GM12878 (cell line): ENCODE measurements at places on chromosomes 7 and 10.

DNA sequence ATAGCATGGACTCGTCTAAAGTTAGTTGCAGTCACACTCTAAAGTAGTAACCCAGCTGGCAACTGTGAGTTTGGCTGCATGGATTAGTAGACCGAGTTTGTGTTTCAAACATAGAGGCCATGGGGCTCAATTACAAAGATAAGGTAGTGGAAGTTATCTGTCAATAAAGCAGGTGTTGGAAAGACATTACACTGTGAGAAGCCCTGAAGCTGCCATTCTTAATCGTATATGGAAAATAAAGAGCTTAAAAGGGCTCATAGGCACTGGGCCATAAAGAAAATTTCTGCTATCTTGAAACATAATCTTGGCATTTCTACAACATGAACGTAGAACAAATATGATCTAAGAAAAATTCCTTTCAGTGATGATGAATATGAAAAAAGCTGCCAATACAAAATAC is 837.7 kb downstream of the REEP3 start:
- no peak for DNase-seq

DNA sequence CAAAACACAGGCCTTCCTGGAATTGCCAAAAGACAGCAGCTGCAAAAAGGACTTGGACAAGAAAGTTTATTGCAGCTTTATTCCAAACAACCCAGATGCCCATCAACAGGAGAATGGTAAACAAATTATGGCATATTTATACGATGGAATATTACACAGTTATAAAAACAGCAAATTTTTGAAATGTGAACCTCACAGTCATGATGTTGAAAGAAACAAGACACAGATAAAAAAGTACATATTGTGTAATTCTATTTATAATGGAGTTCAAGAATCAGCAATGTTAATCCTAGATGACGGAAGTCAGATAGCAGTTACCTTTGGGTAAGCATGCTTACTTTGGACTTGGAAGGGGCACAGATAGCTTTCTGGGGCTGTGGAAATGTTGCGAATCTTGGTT is 44.4 kb downstream of the SYPL1 start:
- DNase-seq: no peak

GRCh38 chr10:51394039-51394438 is 305.4 kb downstream of the CSTF2T start:
- no peak for DNase-seq

DNA sequence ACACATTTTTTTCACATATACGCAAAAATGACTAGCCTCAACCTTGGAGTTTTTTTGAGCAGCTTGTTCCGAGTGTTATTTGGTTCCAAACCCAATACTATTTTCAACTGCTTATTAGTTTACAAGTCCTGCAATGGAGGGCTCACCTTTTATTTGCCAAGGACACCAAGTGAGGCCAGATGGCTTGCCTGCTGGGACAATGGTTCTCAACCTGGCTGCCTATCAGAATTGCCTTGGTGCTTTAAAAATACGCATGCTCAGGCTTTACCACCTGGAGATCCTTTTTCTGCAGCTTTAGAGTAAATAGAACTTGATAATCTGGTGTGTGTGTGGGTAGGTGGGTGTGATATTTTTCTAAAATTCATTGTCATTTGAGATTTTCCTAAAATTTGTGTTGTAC is 276.8 kb downstream of the MTERF1 start:
- no peak for DNase-seq

- DNase-seq: no peak
Observed at GRCh38 chr10:43084812-43085211, 7.9 kb downstream of the RET start.

DNA sequence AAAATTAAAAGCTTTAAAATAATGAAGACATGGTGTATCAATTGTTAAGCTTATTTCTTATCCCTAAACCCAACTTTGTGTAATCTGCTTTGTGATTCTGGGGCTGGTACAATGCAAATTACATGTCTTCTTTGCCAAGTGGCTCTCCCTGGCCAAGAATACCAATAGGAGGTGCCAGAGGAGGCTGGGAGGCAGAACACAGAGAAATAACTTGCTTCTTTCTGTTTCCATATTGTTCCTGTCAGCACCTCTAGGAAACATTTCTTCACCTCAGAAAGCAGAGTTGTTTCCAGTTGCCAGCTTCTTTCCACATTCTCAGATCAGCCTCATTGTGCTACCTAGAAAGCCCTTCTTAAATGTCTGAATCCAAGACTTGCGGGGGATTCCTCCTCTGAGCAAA is 174.4 kb downstream of the MDFIC start:
- DNase-seq: no peak

- no peak for DNase-seq
Observed at GRCh38 chr10:34721208-34721840, 93.8 kb downstream of the PARD3 start.

DNA sequence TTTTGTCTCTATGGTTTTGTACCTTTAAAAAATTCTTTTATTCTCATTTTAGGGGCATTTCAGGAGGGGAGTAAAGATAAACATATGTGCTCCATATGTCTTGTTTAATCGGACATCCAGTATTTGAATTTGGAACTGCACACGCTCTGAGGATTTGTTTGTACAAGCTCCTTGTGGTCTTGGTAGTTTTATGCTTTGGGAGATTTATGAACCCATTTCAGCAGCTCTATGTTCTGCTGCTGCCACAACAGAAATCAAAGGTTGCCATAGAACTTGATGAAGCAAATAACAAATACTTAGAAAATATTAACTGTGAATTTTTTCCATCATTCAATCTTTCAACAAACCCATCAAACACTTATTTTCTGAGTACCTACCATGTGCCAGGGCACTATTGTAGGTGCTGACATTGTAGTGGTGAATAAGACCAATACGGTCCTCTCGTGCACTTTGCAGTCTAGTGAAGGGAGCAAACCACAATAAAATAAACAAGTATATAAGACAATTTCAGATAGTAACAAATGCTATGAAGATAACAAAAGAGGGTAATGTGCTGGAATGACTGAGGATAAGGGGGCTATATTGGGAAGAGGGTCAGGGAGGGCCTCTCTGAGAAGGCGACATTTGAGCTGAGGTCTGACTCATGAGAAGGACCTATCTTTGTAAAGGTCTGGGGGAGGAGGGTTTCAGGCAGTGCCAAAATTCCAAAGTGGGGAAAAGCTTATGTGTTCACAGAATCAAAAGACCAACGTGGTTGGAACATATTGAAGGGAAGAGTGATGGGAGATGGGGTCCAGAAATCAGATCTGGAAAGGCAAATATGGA is 30.4 kb downstream of the MYPN start:
- DNase-seq: no peak

DNA sequence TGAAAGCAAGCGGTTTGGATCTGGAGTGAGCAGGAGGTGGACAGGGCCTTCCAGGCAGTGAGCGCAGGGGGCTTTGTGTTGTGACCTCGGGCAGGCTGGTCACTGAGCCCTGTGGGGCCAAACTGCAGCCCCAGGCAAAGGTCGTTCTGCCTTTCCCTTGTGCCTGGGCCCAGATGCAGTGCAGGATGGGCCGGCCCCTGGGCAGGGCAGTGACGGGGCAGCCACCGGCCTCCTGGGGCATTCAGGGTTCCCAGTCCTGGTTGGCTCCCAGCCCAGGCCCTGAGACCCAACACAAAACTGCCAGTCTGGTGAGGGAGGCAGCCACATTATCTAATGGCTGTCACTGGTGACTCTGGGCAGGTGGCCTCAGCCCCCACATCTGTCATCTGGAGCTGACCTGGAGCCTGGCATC is 7.1 kb downstream of the ARPC1B start:
- no peak for DNase-seq

DNA sequence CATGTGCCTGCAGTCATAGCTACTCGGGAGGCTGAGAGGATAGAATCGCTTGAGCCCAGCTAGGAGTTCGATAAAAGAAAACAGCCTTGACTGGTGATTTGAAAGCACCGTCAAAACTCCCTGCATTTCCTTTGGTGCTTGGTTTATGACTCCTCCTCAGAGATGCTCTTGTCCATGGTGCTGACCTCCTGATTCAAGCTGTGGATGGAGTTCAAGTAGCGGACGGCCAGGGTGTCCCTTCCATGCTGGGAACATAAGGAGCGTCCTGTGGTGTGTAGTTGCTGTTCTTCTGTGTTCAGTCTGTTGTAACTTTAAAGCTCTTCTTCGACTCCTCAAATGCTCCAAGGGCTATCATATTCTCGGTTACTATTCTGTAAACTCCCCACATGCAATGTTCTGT is 382.5 kb upstream of the KIAA1217 start:
- DNase-seq: no peak

DNA sequence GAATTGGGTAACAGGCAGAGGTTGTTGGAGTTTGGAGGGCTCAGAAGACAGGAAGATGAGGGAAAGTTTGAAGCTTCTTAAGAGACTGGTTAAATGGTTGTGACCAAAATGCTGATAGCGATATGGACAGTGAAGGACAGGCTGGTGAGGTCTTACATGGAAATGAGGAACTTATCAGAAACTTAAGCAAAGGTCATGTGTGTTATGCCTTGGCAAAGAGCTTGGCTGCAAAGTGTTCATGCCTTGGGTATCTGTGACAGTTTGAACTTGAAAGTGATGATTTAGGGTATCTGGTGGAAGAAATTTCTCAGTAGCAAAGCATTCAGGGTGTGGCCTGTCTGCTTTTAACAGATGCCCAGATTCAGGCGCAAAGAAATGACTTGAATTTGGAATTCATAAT is 64.5 kb upstream of the EEPD1 start:
- DNase-seq: no peak

DNA sequence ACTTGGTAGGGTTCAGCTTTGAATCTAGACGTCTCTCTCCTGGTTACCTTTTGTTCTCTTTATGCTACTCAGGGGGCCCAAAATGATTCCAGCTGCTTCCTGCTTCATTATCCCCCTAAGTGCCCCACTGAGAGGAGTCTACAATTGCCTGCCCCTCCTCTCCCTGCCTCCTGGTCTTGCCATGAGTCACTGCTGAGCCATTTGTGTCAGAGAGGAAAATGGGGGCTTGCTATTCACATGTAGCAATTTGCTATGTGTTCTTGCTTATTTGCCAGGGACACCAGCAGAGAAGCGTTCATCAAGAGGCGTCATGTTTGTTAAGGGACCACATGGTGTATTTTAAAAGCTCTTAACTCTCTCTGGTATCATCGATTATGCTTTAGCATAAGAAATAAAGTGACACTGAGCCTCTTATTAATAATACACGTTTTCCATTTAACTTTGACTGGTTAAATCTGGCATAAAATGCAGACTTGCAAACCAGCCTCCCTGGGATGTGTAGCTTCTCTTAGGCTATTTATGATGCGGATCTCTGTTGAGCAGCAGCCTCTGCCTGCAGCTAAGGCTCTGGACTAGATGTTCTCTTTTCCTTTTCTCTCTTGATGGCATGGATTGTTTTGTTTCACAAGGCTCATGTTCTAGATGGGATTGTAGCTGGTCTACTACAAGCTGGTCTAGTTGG is 239.3 kb downstream of the AUTS2 start:
- DNase-seq: no peak

GRCh38 chr7:112399501-112399900 is 50.8 kb upstream of the IFRD1 start:
- DNase-seq: no peak

GRCh38 chr10:23614483-23614882 is 175.6 kb downstream of the OTUD1 start:
- no peak for DNase-seq

DNA sequence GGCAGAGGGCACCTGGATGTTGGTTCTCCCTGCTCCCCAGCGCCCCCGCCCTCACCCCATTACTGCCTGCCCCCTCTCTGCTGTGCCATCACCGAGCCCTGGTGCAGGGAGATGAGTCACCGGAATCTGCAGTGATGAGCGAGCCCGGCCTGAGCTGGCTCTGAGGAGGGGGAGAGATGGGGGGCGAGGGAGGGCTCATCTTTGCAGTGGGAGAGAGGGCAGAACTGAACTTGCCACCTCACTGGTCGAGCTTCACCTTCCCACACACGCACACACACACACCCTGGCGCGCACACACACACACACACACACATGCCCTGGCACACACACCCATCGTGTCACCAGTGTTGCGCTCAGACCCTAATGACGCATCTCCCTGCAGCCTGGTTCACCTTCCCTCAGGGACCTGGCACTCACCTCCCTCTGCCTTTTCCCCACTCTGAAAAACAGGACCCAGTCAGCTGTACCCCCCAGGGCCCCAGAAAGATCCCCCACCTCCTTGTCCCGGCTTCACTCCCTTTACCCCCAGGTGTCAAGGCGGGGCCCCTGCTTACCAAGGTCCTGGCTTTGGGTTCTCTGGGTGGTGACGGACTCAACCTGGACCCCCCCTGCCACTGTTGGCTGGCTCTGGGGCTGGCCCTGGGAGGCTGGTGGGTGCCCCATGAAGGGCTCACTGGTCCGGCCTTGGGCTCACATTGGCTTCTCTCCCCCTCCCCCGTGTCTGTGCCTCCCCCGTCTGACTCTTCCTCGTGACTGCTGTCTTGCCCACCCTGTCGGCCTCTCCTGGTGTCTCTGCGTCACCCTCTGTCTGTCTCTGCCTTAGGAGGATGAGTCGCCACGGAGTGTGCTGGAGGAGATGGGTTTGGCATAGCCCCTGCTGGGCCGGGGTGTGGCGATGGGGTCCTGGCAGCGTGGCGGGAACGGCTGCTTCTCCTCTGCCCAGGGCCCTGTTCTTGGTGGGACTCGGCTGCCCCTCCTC is 5.4 kb downstream of the VGF start:
- no peak for DNase-seq

DNA sequence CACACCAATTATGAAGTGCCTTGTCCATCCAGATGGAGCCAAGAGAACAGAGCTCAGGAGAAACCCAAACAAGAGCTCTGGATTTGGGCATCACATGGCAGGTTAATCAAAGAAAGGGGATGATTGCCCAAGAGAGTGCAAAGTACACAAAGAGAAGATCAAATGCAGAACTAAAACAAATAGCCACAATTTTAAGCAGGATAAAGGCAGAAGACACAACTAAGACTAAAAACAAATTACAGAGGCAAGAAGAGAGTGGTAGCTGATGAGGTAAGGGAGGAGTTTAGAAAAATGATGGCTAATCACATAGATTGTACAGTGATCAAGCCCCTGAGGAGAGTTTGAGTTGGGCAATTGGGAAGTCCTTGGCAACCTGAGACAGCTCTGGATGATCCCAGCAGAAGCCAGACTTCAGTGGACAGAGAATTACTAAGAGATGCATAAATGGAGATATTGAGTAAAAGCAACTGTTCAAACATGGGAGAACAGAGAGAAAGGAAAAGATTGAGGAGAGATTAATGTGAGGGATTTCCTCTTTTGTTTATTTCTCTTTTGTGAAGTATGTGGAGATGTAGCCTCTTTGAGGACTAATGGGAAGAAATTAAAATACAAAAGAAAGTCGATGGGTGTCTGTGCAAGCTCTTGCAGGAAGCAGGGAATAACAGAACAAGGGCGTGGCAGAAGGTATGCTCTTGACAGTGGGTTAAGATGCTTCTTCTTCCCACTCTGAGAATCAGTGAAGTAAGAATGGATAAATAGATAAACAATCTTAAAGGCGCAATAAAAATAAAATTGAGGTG is 101.9 kb downstream of the LRRN3 start:
- DNase-seq: no peak

GRCh38 chr7:1924258-1924817 is 254.3 kb downstream of the ELFN1 start:
- no peak for DNase-seq

DNA sequence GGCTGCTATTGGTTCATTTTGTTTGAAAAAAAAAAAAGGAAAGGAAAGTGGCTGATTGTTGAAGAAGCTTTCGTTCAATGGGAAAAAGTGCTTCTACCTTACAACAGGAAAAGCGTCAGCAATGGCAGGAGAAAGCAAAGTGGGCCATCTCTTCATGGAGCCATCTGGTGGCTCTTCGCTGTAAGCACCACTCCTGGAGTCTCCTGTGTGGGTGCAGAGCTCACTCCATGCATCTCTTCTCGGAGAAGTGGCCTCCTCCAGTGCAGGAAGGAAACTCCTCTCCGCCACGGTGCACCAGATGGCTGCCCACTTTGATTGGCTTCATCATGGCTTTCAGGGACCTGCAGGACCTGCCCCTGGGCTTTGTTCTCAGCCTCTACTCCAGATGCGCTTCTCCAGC is 250.9 kb downstream of the PTEN start:
- no peak for DNase-seq
